ENCODE measurements at places on chromosomes 3 and 15. TPM values are rescaled to one million over a fixed set of nuclear protein-coding genes. Genes with fewer than 3 reads are reported as not detected.

GRCh38 chr3:142272200-142272891 lies 47.0 kb upstream of the GK5 start:
- DNase-seq: no peak

Gene GOLGA8G
- not detected for total RNA-seq

Gene TRIM42
- total RNA-seq: not detected

Gene PLA2G4D
- not detected for total RNA-seq

GRCh38 chr3:114841515-114841914 lies 305.6 kb downstream of the ZBTB20 start:
- no peak for DNase-seq

DNA sequence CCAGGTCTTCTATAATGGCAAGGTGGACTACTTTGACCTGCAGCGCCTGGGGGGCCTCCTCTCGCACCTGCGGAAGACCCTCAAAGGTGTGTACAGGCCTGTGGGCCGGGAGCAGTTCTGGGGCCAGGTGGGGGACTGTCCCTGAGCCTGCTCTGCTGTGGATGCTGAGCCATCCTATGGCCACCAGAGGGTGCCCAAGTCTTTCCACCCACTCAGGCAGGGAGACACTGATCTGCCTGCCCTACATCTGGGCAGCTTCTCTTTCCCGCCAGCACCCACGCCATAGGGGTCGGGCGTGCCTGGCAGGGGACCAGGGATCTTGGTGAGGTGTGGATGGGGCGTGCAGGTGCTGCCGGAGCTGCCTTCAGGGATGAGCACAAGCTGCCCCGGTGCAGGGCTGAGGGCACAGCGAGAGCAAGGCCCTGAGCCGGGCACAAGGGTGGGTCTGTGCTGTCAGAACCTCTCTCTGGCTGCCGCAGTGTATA lies 14.1 kb downstream of the RNF123 start:
- no peak for DNase-seq

Gene GPR62
- total RNA-seq: 0.19 TPM

Gene IMPG2
- total RNA-seq: 0.80 TPM

DNA sequence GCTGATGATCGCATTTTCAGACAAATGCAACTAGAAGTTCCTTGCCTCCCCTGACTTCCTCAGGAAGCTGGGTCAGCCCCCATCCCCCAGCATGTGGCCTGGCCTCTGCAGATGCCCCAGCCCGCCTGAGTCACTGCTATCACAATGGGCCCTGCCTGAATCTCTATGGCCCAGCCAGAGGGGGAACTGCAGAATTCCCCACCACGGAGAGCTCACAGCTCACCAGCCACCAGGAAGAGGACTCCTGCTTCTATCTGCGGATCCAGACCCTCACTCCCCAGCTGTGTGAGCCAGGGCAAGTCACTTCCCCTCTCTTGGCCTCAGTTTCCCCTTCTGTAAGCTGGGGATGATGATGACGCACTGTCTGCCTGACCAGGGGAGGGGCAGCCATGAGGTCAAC lies 6.9 kb downstream of the PLXND1 start:
- no peak for DNase-seq

DNA sequence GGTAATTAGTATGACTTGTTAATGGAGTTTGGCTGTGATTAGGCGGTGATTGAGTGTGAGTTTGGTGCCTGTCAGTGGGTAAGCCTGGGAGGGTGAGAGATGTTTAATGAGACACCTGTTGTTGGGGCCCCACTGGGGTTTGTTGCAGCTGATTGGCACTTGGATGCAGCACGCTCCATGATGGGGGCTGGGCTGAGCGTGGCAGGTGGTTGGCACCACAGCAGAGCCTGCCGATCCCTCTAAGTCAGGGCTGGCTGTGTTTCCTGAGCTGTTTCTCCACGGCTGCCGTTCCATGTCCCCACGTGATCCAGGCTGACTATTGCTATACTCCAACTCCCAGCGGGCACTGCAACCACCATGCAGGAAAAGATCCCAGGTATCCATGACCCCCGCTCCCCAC lies 93.5 kb upstream of the ARRDC4 start:
- no peak for DNase-seq

DNA sequence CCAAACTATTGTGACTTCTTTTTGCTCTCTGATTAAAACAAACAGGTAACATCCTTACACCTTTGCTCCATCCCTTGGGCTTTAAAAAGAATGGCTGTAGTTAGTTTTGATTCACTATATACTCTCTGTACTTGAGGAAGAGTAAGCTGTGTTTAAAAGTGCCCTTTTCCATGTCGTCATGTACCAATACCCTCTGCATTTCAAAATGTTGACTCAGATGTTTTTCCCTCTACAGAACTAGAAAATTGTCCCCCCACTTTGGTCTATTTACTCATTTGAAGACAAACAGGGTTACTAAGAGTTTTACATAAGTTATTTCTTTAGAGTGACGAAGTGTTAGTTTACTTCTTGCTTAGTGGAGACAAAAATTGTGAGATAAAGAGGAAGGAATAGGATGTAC lies 62.7 kb downstream of the TASOR start:
- DNase-seq: no peak

Gene ADIPOQ
- total RNA-seq: 0.05 TPM

Gene KBTBD13
- total RNA-seq: not detected

DNA sequence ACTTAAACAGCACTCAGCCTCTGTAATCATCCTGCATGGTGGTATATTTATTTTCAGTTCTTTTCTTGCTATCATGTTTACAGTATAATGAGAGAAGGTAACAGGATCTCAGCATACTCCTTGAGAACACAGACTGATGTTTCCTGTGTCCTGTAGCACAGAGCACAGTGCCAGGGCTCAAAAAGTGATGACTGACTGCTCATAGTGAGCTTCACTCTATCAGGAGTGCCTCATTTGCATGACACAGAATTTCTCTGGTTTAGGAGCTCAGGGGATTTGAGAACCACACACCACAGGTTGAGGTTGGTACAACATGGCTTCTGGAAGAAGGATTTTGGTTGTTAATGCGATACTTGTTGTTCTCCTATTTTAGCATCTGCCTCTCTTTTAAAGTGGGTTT lies 68.5 kb upstream of the SLC2A2 start:
- DNase-seq: no peak

GRCh38 chr3:141409940-141410241 lies 41.6 kb downstream of the ZBTB38 start:
- no peak for DNase-seq

Measured in chondrocyte (in vitro differentiated cells).